Activated naive CD8-positive, alpha-beta T cell treated with anti-CD3 and anti-CD28 coated beads for 36 hours (primary cell): ENCODE measurements at places on chromosomes 4 and X.

- DNase-seq: peak; percentile 100
Measured at GRCh38 chrX:1391707-1392375, at the start of gene SLC25A6. Gene SLC25A6, minus strand, starts transcription at chrX:1392113. Its CDS starts 104 bp downstream, at chrX:1392009.

- DNase-seq: no peak
Measured at GRCh38 chr4:152464030-152464823, 71.7 kb downstream of the FBXW7 start.

- DNase-seq: no peak
Measured at GRCh38 chr4:53089936-53090729, 228.0 kb downstream of the RASL11B start.

DNA sequence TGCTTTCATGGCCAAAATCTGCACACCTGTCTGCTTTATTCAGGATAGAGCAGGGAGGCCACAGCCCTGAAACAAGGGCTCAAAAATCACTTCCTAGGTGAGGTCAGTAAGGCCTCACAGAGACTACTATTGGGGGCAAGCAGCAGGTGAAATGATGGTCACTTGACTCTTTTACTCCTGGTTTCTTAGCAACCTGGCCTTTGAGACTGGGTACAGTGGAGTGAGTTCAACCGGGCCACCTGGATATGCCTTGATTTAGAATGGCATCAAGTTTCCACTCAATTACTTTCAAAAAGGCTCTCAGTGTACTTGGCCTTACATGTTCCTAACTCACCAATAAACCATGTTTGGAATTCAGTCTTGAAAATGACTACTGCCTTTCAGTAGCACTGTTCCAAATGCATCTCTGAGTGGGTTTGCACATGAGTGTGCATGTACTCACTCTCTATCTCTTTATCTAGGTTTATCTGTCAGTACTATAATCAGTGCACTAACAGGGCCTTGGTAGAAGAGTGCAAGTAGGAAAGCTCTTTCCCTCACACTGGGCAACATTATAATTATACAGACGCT lies 388.2 kb downstream of the OPHN1 start:
- no peak for DNase-seq

DNA sequence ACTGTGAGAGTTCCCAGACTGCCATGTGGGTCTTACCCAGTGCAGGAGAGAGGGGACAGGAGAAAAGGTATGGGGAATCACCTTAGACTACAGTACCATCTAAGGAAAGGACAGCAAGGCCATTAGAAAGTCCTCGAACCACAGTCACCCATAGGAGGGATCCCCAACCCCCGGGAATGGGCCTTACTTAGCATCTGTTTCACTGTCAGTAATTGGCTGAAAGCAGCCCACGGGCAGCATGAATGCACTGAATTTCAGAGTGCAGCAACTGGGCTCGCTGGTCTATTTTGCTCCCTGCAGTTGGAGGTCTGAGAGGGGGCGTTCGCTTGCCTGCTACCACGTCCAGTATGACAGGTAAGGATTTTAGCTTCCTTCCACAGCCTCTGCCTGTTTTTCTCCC lies 50.4 kb upstream of the KLHL8 start:
- no peak for DNase-seq

DNA sequence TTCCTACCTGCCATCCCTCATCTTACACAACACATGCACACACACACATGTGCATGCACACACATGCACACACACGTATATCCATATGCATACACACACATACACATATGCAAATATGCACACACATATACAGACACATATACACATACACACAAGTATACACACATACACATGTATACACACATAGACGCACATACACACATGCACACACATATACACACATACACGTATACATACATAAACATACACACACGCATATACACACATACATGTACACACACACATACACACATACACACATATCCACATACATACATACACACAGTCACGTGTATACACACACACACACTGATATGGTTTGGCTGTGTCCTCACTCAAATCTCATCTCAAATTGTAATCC lies 37.0 kb upstream of the AFAP1 start:
- no peak for DNase-seq

- no peak for DNase-seq
Measured at GRCh38 chr4:152385551-152385950, 150.3 kb downstream of the FBXW7 start.

DNA sequence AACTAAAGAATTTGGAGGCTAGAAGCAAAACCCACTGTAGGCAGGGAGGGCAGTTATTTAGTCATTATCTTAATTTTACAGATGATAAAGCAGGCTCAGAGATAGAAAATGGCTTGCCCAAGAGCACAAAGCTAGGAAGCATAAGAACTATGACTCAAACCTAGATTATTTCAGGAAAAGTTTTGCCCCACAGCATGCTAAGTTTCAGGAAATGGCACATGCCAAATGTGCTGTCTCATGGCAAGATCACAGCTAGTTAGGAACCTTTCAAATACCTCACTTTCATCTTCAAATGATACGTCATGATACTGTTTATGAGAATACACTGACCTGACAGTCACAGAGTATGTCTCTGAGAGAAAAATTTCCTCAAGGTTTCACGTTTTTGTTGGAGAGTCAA lies 78.5 kb upstream of the SPANXC start:
- DNase-seq: no peak

GRCh38 chrX:42466332-42467046 lies 311.5 kb downstream of the PPP1R2C start:
- no peak for DNase-seq

DNA sequence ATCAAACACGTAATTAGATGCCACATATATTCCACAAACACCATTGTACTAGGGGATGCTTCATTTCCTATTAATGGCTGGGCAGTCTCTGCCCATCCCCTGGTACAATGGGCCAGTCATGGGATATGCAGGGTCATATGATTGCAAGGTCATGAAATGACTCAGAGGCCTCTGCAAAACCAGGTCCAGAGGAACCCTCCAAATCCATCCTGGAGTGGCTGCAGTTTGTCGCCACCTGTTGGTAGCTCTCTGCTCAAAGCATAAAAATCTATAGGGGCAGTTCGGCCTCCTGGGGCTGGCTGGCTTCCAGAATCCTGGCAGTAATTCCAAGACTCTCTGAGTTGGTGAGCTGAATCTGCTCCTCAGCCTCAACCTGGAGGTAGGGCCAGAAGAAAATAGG lies 22.9 kb upstream of the PUDP start:
- DNase-seq: peak; percentile 18

DNA sequence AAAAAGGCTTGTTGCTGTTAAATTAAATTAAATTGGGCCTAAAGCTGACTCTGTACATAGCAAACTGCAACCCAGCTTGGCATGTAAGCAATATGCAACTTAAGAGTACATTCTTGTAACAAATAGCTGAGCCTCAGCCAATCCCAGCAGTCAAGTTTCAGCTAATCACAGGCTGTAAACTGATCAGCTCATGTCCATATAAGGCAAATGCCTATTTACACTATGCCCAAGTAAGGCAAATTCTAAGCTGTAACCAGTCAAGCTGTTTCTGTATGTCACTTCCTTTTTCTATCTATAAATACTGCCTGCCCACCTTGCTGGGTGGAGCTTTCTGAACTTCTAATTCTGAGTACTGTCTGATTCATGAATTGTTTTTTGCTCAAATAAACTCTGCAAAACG lies 429.1 kb upstream of the FTHL17 start:
- DNase-seq: no peak

- DNase-seq: peak; percentile 28
Measured at GRCh38 chr4:120071192-120071795, 4.6 kb upstream of the MAD2L1 start.

DNA sequence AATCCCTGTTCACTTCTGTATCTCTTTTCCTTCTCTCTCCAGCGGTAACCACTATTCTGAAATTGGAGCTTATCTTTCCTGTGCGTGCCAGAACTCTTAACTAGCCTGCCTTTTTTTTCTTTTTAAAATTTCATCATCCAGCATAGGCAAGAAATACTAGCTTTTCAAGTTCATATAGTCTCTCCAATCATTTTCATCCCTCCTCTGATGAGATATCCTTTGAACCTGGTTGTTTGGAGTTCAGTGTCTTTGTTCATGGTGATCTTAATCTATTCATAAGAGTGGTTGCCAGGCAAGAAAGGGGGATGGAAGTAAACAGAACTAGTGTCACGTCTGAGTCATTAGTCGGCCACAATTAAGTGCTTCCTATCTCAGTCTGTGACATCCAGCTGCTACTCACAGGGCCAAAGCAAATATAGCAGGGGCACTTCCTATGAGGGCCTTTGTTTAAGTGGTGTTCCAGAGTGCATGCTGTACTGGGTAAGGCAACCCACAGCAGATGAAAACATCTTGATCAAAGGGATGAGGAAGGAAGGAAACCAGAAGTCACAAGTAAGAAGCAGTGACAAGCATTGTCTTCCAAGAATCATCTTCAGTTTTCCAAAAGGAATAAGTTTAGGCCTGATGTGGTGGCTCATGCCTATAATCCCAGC lies 56.4 kb upstream of the XIAP start:
- peak; percentile 10 for DNase-seq

- DNase-seq: no peak
Measured at GRCh38 chr4:63302078-63302477, 1107.2 kb downstream of the TECRL start.

DNA sequence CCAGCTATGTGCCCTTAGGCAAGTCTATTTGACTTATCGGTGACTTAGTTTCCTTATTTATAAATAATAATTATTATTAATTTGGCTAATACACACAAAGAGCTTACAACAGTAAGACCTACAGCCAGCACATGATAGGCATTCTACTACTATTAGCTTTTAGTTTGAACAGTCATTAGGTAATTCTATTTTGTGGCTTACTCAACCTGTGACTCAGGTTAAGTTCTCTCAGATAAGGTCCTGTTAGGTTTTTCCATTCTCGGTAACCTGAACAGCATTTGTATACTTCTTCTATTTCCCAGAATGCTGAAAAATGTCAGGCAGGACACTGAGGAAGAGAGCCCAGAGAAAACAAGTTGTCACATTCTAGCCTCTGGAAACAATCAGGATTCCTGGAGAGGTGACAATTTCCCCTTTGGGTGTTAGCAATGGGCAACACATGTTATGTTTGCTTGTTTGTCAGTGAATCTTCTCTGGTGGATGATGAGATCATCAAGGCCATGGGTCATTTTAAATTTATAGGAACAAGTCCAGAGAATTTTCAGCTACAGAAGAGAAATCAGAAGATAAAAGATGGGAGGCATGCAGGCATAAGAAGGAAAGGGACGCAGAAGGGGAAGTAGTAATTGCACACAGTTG lies 2144.7 kb downstream of the PCDH7 start:
- DNase-seq: no peak

DNA sequence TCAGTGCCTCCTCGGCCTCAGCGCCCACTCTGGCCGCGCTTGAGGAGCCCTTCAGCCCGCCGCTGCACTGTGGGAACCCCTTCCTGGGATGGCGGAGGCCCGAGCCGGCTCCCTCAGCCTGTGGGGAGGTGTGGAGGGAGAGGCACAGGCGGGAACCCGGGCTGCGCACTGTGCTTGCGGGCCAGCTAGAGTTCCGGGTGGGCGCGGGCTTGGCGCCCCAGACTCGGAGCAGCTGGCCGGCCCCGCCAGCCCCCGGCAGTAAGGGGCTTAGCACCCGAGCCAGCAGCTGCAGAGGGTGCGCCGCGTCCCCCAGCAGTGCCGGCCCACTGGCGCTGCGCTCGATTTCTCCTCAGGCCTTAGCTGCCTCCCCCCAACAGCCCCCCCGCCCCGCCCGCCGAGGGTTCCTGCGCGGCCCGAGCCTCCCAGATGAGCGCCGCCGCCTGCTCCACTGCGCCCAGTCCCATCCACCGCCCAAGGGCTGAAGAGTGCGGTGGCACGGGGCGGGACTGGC lies 1137.0 kb downstream of the PCDH18 start:
- DNase-seq: no peak

DNA sequence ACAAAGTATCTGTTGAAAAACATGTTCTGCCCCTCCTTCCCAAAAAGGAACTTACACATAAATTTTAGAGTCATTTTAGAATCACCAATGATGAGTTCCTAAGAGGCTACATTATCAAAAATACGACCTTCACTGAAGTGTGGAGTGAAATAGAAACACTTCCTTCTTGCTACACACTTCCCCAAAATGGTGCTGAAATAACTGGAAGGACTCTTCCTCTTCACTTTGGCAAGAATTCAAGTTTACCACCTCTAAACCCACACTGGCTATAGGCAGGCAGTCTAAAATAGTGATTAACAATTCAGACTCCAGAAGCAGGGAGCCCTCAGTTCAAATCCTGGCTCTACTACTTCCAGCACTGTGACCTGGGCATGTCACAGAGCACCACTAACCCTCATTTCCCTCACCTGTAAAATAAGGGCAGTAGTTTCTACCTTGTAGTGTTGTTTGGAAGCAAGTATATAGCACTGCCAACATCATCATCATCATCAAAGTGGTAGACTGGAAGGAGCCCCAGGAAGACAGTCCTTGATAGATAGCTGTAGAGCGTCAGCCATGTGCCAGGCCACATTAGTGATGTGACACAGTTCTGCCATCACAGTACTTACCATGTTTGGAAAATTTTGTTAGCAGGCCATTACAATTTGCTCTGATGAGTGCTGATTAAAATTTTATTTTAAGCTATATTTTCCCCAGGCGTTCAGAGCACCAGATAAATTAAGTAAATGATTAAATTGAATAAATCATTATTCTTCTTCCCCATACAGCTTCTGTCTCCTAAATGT lies 103.3 kb downstream of the PARM1 start:
- no peak for DNase-seq

GRCh38 chrX:21778236-21778635 lies 20.3 kb upstream of the SMPX start:
- DNase-seq: no peak

DNA sequence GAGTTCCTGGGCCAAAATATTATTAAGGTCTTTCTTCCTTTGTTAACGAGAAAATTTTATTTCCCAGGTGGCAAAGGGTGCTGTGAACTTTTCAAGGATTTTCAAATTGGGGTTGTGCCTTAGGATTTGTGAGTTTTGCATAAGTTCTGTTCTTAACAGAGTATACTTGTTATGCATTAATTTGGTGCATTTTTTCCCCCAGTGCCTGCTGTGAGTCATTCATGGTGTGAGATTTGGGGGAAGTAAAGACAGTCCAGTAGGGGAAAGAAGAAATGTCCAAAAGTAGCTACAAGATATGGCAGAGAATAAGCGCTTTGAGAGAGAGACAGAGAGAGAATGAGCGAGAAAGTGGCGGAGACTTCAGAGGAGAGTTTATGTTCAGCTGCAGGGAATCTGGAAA lies 239.2 kb downstream of the ARHGAP10 start:
- no peak for DNase-seq

- no peak for DNase-seq
Measured at GRCh38 chr4:185513489-185514181, 21.7 kb downstream of the PDLIM3 start.

GRCh38 chr4:114017120-114017917 lies 37.9 kb upstream of the ARSJ start:
- DNase-seq: no peak
